Thoracic aorta (tissue), 2 donors: ENCODE measurements at places on chromosomes 6 and 20.

DNA sequence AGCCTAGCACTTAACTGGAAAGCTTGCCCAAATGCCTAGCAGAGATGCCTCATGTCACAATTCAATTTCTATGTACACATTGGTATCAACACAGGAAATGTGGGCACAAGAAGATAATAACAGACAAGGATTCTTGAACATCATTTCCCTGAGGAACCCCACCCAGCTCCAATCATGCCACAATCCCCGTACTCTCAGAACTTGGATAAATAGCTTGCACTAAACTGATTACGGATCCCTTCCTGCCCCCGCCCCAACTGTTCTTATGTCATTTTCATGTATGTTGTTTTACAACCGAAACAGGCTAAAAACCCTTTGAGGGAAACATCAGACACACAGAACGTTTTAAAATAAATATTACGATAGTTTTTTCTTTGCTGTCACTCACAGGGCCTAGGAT, 87.1 kb downstream of the BACH2 start:
- no peak for DNase-seq

- DNase-seq = no peak
Observed at GRCh38 chr6:77145244-77145643, 318.0 kb downstream of the HTR1B start.

- no peak for DNase-seq
Observed at GRCh38 chr6:154738551-154738961, 5.3 kb downstream of the SCAF8 start.

DNA sequence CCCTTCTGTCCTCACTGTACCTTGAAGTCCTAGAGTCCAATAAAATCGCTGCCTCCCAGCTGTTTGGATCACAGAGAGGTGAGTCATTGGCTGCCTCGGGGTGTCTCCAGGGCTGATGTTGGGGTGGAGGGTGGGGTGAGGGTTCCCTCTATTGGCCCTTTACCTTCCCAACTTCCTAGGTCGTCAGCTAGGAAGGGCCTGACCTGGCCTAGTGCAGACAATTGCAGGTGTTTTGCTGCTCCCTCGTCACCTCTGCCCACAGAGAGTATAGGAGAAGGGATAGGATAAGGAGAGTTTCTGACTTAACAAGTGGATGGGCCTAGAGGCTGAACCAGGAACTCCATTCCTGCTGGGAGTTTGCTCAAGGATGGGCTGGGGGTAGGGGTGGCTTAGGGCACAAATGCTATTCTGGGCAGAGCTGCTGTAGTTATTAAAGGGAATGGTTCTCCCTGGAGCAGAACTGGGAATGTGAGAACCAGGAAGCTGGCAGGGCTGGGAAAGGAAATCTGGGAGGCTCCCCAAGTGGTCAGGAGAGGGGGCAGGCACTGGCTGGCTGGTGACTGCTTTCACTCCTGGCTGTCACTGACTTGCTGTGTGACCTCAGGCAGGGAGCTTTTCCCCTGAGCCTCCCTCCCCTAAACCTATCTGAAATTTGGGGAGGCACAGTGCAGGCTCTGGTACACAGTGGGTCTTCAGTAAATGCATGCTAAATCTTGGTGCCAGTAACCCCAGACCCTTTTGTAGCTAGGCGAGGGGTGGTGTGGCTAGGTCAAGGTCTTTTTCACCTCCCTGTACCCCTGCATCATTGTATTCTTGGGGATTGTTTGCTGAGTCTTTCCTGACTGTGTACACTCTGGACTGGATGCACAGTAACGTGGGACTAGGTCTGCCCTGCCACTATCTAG, 1.5 kb downstream of the TP53INP2 start:
- DNase-seq = no peak

- DNase-seq = no peak
Observed at GRCh38 chr6:113723182-113723581, 134.0 kb upstream of the MARCKS start.

GRCh38 chr6:157999168-158000051, 17.7 kb downstream of the SYNJ2 start:
- DNase-seq = no peak

DNA sequence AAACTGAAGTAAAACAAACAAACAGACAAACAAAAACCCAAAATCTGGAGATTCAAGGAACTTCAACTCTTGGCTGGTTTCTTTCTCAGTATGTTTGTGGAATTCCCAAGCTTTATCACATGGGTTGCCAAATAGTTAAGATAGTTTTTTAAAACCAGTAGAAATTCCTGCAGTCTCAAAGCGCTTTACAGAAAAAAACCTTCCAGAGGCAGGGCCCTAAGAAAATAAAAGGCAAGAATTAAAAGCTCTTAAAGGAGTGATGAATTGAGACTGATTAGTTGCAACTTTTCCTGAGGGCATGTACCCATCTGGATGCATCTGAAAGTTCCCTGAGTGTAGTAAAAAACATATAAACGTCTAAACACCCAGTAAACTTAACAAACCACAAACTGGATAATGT, 25.9 kb upstream of the PTCHD4 start:
- no peak for DNase-seq

GRCh38 chr6:21271428-21272155, 322.0 kb upstream of the SOX4 start:
- no peak for DNase-seq

DNA sequence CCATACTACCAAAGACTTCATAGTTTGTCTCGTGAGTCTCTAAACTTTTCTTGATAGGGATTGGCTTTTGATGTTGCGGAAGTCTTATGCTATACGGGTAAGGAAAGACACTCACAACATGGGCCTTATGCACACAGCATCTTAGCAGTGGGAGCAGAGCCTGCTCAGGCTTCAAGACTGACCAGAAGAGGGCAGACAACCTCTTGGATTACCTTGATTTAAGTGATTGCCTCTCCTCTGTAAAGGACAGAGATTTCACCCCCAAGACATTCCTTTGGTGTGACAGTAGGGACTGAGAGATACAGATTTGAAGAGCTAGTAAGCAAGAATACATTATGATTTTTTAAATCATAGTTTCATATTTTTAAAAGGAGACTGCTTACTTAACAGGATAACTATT, 71.0 kb upstream of the SAMD3 start:
- DNase-seq = no peak

DNA sequence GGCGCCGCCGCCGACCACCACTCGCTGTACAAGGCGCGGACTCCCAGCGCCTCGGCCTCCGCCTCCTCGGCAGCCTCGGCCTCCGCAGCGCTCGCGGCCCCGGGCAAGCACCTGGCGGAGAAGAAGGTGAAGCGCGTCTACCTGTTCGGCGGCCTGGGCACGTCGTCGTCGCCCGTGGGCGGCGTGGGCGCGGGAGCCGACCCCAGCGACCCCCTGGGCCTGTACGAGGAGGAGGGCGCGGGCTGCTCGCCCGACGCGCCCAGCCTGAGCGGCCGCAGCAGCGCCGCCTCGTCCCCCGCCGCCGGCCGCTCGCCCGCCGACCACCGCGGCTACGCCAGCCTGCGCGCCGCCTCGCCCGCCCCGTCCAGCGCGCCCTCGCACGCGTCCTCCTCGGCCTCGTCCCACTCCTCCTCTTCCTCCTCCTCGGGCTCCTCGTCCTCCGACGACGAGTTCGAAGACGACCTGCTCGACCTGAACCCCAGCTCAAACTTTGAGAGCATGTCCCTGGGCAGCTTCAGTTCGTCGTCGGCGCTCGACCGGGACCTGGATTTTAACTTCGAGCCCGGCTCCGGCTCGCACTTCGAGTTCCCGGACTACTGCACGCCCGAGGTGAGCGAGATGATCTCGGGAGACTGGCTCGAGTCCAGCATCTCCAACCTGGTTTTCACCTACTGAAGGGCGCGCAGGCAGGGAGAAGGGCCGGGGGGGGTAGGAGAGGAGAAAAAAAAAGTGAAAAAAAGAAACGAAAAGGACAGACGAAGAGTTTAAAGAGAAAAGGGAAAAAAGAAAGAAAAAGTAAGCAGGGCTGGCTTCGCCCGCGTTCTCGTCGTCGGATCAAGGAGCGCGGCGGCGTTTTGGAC, 2.0 kb downstream of the SOX4 start:
- no peak for DNase-seq

DNA sequence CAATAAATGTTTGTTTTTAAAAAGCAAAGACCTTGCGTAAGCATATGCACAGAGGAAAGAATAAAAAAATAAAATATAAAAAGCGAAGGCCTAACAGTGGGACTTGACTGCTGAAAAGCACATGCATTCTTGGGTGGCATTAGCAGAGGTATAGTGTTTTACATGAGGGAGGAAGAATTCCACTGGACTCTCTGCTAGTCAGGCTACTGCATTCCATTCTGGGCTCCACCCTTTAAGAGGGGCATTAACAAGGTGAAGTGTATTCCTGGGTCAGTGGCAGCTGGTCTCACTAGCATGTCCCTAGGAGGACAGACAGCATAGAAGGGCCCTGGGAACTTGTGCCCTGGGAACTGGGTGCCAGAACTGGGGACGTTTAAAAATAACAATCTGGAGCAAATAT, 134.1 kb downstream of the SOBP start:
- DNase-seq = no peak

GRCh38 chr6:30780642-30780920, 36.2 kb upstream of the IER3 start:
- no peak for DNase-seq

DNA sequence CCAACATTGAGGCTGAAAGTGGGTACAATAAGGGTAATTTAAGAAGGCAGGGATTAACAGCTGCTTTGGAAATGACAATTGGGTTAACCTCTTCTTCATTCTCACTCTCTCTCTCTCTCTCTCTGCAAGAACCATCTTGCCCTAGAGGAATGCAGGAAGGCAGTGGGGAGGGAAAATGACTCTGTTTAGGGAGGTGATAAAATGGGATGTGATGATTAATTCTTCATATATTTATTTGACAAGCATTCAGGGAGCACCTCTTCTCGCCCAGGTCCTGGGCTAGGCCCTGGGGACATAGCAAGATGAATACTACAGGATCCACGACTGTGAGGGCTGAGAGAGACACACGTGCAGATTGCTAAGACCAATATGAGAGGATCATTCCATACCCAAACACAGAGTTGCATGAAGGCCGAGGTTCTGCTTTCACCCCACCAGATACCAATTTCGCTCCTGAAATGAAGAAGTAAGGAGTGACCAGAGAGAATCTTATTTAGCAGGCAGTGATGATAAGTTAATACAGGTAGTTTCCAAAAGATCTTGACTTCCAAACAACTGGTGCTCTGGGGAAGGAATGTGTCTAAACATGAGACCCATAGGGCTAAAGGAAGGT, 13.3 kb upstream of the PTPN1 start:
- no peak for DNase-seq

GRCh38 chr6:150269857-150270223, 99.0 kb upstream of the IYD start:
- DNase-seq = no peak

- no peak for DNase-seq
Observed at GRCh38 chr6:165886169-165886568, 223.1 kb upstream of the PDE10A start.

DNA sequence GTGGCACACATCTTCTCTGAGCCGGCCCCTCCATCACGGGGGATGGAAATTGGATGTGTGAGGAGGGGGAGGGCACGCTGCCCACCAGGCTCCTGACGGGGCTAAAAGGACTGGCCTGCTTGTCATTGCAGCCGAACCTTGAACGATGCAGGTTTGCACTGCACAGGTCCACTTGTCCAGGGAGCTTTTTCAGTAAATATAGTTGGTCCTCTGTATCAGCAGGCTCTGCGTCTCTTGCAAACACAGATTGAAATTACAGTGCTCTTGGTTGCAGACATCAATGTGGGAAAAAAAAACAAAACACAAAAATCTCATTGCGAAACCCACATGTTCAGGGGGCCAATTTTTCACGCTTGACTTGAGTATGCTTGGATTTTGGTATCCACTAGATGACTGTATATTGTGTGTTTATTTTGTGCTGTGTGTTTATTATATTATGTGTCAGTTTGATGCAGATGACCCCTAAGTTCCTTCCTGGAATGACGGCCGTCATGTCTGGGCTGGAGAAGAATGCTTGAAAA, 29.2 kb downstream of the ERMARD start:
- no peak for DNase-seq

GRCh38 chr6:144248476-144249301, 36.4 kb upstream of the UTRN start:
- DNase-seq = no peak

DNA sequence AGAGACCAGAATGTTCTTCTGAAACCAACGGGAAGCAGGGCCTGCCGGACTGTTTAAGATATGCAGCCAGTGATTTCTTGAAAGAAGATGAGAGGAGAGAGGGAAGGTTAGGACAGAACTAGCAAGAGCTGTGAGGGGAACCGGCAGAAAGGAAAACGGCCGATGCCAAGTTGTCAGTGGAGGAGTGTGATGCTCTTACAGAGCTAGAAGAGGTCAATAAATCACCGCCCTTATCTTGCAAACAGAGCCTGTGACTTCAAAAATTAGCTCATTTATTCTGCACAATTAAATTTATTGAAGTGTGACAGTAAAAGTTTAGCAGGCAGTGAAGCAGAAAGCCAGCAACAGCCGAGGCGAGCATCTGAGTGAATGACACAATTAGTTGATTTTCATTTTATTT, 509.5 kb upstream of the ID4 start:
- no peak for DNase-seq

DNA sequence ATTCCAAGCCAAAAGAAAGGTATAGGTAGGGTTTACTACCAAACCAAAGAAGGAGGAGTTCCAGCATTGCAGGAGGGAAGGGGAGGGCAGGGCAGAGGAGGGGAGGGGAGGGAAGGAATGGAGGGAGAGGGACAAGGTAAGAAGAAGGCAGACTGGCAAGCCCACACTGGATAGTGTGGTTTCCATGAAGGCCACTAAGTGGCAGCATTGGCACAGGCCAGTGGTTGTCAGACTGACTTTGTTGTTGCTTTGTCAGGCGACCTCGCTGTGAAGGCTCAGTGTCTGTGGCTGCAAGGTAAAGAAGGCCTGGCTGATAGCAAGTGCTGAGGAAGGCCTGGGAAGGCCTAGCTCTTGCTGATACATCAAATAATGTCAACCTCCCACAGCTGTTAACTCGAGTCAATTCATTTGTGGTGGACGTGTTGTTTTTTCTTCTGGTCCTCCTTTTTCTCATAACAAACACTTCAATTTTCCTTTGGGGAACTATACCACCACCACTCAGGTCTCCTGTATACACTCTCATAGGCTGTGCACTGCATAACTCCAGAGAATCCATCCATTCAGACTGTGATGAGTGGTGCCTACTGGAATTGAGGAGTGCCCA, 7.7 kb upstream of the ZNF334 start:
- DNase-seq = no peak
